ENCODE measurements at places on chromosomes 12 and 14.

DNA sequence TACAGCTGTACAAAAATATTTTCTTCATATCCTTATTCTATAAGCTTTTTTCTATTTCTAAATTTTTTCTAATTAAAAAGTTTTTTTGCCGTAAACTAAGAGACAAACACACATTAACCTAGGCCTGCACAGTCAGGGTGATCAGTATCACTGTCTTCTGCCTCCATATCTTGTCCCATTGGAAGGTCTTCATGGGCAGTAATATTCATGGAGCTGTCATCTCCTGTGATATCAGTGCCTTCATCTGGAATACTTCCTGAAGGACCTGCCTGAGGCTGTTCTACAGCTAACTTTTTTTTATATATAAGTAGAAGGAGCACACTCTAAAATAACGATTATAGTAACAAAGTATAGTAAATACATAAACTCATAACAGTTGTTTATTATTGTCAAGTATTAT lies 17.8 kb downstream of the USP15 start:
- DNase-seq = no peak

DNA sequence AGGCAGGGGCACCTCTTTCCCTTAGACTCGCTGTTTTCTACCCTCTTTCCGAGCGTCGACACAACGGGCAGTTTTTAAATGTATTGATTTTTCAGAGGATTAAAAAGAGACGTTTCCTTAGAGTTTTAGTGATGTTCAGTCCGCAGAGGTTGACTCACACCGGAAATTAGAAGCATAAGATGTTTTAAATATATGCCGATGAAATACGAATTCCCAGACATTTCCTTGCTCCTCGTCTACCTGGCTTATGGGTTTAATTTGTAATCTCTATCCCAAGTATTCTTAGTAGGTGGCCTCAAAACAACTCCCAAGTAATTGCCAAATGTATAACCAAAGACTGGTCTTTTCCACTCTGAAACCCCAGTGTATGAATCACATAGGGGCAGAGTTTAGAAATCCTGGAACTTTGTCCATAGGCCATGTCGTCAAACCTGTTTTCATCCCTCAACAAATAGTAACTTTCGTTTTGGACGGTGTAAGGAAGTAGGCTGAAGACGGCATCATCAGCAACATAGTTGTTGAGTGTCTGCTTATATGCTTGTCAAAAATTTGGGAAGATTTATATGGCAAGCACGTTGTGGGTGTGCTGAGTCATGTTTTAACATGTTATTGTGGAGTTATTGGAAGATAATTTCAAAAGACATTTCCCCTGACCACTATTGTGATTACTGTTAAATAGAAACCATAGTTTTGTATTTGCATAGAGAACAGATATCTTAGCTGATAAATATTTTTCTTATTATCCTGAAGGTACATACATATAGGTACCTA lies 824 bp downstream of the TBK1 start:
- DNase-seq = peak; percentile 80

GRCh38 chr12:53225635-53226424 lies 6.2 kb downstream of the RARG start:
- DNase-seq = no peak

- DNase-seq = no peak
These were observed 23.3 kb upstream of the MYF6 start for GRCh38 chr12:80684077-80684495.

- DNase-seq = no peak
These were observed 86.2 kb downstream of the C12orf50 start for GRCh38 chr12:87943023-87943422.

DNA sequence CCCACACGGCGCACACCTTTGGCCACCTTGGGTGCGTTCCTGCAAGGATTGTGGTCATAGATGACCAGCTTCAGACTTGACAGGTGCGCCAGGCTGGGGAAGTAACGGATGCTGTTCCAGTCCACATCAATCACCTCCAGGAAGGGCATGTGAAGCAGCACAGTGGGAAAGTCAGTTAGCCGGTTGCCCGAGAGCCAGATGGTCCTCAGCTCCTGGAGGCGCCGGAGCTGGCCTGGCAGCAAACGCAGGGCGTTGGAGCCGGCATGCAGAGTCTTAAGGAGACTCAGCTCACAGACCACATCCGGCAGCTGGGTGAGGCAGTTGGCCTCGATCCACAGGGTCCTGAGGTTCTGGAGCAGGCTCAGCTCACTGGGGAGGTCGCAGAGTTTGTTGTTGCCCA lies 581 bp downstream of the LRRC10 start:
- DNase-seq = no peak

DNA sequence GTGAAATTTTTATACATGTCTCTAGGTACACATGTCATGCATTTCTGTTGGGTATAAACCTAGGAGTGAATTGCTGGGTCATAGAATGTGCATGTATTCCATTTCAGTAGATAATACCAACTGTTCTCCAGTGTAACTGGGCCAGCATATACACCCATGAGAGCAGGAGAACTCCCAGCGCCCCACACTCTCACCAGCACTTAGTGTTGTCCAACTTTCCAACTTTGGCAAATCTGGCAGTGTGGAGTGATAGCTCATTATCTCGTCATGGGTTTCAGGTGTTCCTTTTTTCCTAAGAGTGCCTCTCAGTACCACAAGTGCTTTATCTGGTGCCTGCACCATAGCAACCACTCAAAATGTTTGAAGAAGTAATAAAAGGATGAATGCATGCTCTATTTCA lies 40.1 kb downstream of the NGB start:
- no peak for DNase-seq

DNA sequence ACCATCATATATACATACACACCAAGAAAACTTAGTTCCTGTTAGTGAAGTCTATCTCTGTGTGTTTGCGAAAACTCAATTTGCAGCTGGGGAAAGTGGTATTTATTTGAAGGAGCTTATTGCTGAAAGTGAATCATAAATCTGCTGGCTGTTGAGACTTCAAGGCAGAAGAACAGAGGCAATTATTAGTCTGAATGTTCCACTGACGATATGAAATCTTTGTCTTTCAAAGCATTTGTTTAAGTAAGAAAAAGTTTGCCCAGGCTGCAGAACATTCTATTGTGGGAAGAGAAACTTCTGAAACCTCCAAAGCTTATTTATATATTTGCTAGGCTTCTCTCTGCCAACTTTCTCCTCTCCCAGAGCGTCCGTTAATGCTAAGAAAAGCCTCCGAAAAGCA lies 255.7 kb upstream of the TMPO start:
- DNase-seq = no peak

- DNase-seq = peak; percentile 63
These were observed 57.9 kb upstream of the SLC38A2 start for GRCh38 chr12:46430340-46430948.

DNA sequence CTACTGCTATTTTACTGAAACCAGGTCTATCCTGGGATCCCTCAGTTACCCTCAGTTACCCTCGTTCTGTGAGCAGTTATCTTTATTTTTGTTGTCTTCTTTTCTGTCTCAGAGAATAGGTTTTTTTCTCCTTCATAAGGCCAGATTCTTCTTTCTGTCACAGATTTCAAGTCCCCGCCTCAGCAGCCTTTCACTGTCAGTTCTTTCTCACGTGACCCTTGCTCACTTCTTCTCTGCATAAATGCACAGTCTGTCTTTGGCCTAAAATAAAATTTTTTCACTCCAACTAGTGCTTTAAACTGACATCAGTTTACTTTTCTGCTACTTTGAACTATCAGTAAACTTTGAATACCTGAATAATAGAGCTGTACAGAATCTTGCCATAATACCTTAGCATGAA lies 299.7 kb downstream of the ERC1 start:
- no peak for DNase-seq

- no peak for DNase-seq
These were observed 259.2 kb downstream of the EMP1 start for GRCh38 chr12:13455778-13456144.

DNA sequence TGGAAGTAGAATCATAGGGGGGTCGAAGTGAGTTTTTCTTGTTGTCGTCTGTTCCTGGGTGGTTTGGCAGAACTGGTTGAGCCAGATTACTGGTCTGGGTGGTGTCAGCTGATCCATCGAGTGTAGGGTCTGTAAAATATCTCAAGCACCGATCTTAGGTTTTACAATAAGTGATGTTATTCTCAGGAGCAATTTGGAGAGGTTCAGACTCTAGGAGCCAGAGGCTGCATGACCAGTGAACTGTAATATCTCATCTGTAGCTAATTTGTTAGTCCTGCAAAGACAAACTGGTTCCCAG lies 9.7 kb upstream of the SERPINA1 start:
- no peak for DNase-seq

GRCh38 chr14:73903028-73903427 lies 16.4 kb downstream of the ZNF410 start:
- no peak for DNase-seq

DNA sequence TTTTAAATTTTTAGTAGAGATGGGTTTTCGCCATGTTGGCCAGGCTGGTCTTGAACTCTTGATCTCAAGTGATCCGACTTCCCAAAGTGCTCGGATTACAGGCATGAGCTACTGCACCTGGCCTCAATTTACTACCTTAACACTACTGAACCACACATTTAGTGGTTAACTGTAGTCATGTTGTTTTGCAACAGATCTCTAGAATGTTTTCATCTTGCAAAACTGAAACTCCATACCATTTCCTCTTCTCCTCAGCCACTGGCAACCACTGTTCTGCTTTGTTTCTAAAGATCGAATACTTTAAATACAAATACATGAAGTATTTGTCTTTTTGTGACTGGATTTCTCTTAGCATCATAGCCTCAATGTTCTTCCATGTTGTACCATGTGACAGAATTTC lies 15.4 kb upstream of the SMCO2 start:
- DNase-seq = no peak

GRCh38 chr12:75970310-75970709 lies 61.3 kb downstream of the PHLDA1 start:
- no peak for DNase-seq

GRCh38 chr12:52636592-52637258 lies 15.3 kb downstream of the KRT2 start:
- DNase-seq = no peak

GRCh38 chr14:77006132-77006531 lies 22.4 kb downstream of the IRF2BPL start:
- DNase-seq = no peak

- DNase-seq = no peak
These were observed 342.5 kb downstream of the MDGA2 start for GRCh38 chr14:47332939-47333338.

GRCh38 chr14:63840981-63841380 lies 11.8 kb upstream of the SYNE2 start:
- peak; percentile 8 for DNase-seq

DNA sequence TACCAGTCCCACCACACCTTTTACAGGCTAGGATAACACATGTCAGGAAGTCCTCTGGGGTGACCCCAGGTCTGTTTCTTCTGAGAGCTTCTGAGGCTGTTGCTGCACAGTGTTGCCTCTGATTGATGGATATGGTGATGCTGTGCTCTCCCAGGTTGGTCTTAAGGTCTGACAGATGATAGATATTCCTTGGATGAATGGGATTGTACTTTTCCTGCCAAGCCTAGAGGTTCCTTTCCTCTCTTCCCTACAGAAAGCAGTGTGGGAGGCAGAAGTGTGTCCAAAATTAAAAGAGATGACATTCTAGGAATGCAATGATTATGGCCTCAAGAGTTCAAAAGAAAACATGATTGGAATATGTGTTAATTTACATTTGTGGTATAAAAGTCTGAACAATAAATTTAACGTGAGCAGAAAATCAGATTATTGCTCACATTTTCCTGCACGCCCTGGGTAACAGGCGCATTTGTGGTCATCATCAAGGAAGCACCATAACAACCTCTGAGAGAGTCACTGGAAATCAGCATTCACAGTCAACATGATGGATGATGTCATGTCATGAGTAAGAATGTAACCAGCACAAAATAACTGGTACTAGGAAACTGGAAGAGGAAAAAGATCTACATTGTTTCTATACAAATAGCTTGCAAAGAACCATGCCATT lies 73.7 kb downstream of the BBS10 start:
- no peak for DNase-seq

GRCh38 chr14:99561864-99562263 lies 42.1 kb downstream of the CCDC85C start:
- no peak for DNase-seq

DNA sequence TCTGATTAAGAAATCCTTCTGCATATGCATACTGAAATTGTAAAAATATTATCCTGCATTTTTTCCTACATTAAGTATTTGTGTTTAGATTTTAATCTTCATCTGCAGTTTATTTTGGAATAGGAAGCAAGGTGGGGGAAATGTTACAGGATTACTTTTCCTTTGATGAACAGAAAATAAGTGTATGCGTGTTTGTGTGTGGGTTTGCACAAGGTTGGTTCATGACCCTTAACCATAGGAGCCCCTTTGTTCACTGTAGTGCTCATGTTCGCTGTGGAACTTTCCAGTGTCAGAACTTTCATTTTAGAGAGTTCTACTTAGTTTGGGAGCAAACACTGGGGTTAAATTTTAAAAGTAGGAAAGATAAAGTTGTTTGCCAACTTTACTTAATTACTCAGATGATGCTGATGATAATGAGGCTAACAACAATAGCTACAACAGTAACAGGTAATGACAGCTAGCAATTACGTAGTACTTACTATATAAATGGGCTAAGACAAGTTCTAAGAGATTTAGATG lies 6.4 kb upstream of the A2M start:
- no peak for DNase-seq

GRCh38 chr14:69048456-69048855 lies 69.4 kb upstream of the ACTN1 start:
- no peak for DNase-seq
